Renal cortex interstitium (tissue), 15 donors: ENCODE measurements at places on chromosomes 2 and 18. TPM values are rescaled to one million over a fixed set of nuclear protein-coding genes. Genes with fewer than 3 reads are reported as not detected.

- DNase-seq = no peak
Measured at GRCh38 chr2:118838741-118839455, 8.6 kb downstream of the EN1 start.

DNA sequence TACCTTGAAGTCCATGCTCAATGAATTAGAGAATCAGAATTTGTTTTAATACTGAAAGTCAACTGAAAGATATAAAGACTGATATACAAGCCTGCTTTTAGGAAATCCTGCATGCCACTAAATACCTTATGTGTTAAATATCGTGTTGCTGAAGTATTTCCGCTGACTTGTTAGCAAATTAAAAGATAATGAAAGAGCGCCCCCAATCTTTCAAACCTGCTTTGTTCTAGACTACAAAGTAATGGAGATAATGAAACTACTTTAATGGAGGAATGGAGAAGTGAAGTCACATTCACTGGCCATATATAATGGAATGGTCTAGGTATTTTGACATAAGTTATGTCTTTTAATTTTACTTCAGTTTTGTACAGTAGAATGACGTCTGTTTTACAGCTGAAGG is 95.7 kb downstream of the ASXL3 start:
- no peak for DNase-seq

DNA sequence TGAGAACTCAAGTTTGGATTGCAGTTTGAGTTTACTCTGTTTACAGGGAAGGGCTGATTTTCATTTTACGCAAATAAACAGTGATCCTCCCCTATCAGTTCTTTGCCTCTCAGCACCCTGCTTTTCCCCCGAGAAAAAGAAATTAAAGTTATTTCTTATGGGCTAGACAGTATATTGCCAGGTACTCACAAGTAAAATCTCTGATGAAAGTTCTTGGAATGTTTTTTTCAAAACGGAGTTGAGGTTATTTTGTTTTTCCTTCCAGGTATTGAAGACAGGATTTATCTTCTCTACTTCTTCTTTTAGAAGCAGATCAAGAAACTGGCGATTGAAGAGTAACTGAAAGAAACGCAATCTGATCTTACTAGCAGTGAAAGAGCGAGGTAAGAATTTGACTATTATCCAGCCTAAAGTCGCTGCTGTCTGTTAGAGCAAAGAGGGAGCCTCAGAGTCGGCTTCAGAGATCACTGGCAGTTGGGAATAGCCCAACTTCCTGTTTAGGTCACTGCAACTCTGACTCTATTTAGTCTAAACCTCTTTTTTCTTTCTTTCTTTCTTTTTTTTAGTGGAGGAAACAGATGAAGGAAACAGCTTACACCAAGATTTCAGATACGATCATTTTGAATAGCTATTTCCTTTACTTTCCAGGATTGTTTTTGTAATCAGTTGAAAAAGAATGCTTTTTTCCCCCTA is at the start of gene TFPI:
TFPI (minus strand) TSS at position 425 of the 693 bp plus-strand sequence. CDS start 50,667 bp downstream, outside the sequence.
- DNase-seq = no peak

DNA sequence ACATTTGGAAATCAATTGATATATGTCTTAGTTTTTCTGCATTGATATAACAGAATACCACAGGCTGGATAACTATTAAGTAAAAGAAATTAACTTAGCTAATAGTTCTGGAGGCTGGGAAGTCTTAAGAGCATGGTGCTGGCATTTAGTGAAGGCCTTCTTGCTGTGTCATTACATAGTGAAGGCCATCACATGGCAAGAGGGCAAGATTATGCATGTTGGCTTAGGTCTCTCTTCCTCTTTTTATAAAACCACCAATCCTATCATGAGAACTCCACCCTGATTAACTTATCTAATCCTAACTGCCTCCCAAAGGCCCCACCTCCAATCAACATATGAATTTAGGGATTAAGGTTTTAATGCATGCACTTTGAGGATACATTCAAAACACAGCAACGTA is 225.5 kb upstream of the VRK2 start:
- no peak for DNase-seq

- no peak for DNase-seq
Measured at GRCh38 chr2:213317929-213318328, 33.7 kb downstream of the SPAG16 start.

GRCh38 chr2:168137510-168138180 is 109.8 kb downstream of the STK39 start:
- no peak for DNase-seq

GRCh38 chr2:161992531-161992930 is 81.5 kb downstream of the DPP4 start:
- DNase-seq = no peak

DNA sequence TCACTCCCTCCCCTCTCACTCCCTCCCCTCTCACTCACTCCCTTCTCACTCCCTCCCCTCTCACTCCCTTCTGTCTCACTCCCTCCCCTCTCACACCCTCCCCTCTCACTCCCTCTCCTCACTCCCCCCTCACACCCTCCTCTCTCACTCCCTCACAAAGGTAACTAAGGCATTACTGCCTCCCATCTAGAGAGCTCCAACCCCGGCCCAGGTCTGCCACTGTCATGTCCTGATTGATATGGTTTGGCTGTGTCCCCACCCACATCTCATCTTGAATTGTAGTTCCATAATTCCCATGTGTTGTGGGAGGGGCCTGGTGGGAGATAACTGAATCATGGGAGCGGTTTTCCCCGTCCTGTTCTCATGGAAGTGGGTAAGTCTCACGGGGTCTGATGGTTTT is 359.9 kb upstream of the MYT1L start:
- no peak for DNase-seq

GRCh38 chr2:156423674-156424282 is 12.4 kb upstream of the GPD2 start:
- DNase-seq = no peak

DNA sequence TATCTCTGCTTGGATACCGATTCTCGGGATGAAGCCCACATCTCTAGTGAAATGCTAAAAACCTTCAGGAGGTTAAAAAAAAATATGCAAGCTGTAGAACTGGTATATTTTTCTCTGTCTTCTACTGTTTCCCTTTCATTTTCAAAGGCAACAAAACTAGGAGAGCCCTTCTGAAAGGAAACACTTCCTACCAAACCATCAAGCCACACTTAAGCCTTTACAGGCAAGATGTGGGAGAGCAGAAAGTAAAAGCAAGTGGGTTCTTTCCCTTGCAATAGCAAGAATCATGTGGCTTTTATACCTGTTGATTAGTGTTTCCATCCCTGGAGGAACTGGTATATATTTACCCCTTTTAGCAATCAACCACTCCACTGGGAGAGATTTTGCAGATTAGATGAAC is 147.9 kb upstream of the ACAA2 start:
- no peak for DNase-seq

GRCh38 chr2:185745864-185746859 is 7.6 kb downstream of the FSIP2 start:
- DNase-seq = no peak

DNA sequence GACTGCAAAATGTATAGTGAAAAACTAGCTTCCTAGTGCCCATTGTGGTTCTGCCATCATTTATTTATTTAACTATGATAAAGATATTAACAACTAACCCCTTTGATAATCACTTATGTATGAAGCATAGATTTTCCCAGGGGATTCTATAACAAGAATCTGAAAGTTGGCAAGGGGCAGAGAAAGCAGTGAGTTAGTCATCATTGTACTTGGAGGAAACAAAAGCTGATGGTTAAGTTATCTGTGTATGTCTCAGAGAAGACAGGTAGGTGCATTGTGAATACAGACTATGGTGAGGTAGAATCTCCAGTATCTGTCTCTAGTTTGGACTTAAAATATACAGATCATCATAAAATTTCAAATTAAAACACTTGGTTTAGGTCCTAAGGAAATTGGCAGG is 2159.1 kb upstream of the CELF4 start:
- DNase-seq = no peak

DNA sequence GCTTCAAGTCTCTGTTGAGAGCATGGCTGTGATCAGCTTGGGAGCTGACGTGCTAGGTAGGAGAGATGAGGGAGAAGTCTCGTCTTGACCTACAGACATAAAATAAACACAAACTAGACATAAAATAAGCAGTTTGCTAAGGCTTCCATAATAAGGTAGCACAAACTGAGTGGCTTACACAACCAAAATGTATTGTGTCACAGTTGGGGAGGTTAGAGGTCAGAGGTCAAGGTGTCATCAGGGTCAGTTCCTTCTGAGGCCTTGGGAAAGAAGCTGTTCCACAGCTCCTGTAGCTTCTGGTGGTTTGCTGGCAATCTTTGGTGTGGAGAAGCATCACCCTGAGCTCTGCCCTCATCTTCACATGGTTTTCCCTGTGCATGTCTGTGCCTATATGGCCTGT is 20.2 kb downstream of the DAW1 start:
- no peak for DNase-seq

DNA sequence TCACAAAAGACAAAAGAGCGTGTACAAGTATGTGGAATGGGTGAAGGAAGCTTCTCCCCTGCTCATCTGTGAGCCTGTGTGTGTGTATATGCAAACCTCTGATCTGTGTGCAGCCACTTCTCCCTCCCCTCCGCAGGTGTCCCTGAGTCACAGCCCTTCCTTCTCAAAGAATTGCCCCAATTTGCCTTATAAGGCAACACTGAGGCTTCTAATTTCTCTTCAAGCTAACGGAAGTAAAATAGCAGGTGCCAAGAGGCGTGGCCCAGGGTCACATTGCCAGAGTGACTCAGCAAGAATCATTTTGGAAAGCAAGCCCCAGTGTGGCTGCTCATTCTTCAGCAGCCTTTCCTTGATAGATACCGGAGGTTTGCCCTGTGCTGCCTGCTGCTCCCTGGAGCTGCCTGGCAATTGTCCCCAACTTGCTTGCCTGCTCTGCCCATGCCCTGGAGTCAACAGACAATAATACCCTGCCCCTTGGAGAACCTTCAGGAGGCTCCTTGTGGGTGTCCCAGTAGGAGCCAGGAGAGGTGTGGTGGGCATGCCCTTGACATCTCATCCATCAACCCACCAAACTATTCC is 37.3 kb upstream of the BMP10 start:
- no peak for DNase-seq

DNA sequence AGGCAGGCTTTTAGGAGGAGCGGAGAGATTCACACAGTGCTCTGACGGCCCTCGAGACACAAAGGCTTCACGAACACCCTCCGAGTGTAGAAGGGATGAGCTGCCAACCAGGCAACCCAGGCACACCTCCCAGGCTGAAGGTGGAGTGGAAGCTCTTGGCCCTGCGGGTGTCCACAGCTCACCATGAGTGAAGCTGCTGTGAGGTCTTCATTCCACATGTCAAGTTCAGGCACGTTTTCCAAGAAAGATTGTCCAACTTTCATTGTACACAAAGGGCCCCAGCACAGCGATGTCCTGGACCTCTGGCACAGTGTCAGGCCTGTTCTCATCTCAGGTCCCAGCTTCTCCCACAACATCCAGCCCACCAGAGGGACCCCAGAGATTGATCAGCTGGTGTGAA is 13.4 kb downstream of the PARD6G start:
- DNase-seq = no peak

- DNase-seq = no peak
Measured at GRCh38 chr2:27766287-27766661, 5.2 kb upstream of the MRPL33 start.

GRCh38 chr18:49008716-49009115 is 58.0 kb upstream of the SMAD7 start:
- DNase-seq = no peak

DNA sequence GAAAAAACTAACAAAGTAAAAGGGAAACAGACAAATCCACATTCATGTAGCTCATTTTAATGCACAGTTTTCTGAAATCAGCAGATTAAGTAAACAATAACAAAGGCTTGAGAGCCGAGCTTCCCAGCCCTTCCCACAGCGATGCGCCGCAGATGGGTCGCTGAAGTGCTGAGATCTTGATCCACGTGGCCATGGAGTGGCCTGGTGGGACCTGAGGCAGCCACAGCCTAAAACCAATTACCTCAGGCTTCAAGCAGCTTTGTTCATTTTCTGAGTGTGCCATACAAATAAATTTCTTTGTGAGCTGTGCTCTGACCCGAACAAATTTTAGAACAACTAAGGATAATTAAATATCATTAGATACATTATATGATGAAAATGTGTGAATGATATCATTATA is 25.6 kb upstream of the CYRIA start:
- DNase-seq = no peak

- DNase-seq = no peak
Measured at GRCh38 chr18:67359873-67360838, 156.4 kb downstream of the DSEL start.

DNA sequence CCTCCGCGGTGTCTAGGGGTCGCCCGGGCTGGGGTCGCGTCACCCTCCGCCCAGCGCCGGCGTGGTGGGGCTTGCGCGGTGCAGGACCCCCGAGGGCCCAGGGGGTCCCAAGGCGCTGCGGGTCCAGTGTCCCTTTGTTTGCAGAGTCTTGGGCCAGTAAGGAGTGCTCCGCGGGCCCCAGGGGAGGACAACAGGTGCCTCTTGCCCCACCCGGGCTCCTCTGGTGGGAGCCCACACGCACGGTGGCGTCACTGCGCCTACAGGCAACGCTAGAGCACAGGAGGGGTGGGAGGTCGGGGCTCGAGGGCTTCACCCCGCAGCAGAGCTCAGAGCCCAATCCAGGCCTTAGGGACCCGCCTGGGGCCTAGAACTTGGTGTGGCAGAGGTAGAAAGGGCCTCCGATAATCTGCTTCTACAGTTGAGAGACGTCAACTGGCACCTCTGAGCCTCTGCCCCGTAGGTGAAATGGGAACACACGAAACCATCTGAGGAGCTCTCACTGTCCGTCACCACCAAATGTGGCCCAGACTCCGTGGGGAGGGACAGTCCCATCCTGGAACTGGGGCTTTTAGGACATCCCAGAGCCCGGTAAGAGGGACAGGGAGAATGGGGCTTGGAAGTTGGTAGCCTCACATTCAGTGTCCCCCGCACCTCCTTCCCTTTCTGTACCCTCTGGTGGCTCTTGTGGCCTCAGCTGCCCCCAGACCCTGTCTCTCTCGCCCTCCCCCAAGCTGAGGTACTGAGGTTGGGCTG is 1.4 kb downstream of the ARID5A start:
- DNase-seq = no peak

DNA sequence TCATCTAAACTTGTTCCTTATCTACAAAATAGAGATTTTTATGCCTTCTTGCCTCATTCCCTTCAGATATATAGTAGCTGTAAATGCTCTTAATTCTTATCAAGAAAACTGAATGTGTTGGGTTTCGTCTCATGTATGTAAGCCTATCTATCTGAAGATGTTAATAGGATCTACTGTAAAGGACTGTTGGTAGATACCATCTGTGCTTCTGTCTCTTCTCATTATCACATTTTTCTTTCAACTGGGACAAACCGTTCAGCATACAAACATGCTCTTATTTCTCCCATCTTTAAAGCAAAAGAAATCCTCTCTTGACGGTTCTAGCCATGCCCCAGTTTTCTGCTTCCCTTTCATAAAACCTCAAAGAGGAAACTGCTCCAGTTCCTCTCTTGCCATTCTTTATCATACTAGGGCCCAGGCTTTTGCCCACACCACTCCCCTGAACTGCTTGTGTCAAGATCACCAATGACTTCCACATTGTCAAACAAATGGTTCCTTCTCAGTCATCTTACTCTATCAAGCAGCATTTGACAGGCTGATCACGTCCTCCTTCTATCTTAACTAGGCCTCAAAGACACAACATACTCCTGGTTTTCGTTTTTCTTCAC is 88.7 kb downstream of the ARHGEF33 start:
- no peak for DNase-seq

GRCh38 chr2:163774862-163775261 is 39.1 kb upstream of the FIGN start:
- no peak for DNase-seq

Gene ANKRD36B
- polyA plus RNA-seq = 36.7 TPM

Gene MYOM1
- polyA plus RNA-seq = 8.1 TPM

Gene LINC00305
- polyA plus RNA-seq = 2.8 TPM

Gene SLC4A3
- 13.7 TPM for polyA plus RNA-seq

Gene KCNE4
- polyA plus RNA-seq = 12.8 TPM

Gene RGPD4
- polyA plus RNA-seq = 0.05 TPM

Gene COL6A3
- polyA plus RNA-seq = 210 TPM

Gene DNAJC5G
- polyA plus RNA-seq = 0.59 TPM

Gene LRATD1
- polyA plus RNA-seq = 28.3 TPM

Gene DNAH7
- polyA plus RNA-seq = 8.9 TPM

Gene DSEL
- 23.3 TPM for polyA plus RNA-seq
